IMR-90 (cell line): ENCODE measurements at places on chromosomes 1 and 21.

- peak; percentile 80 for DNase-seq
Observed at GRCh38 chr1:165637427-165637826, 6.4 kb downstream of the MGST3 start.

DNA sequence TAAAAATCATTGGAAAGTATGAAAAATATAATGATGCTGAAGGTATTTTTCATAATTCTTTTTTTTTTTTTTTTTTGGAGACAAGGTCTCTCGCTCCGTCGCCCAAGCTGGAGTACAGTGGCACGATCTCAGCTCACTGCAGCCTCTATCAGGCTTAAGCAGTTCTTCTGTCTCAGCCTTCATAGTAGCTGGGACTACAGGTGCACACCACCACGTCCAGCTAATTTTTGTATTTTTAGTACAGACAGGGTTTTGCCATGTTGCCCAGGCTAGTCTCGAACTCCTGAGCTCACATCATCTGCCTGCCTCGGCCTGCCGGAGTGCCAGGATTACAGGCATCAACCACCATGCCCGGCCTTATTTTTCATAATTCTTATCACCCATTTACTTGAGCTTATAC lies 13.3 kb downstream of the SMAP2 start:
- DNase-seq = no peak

DNA sequence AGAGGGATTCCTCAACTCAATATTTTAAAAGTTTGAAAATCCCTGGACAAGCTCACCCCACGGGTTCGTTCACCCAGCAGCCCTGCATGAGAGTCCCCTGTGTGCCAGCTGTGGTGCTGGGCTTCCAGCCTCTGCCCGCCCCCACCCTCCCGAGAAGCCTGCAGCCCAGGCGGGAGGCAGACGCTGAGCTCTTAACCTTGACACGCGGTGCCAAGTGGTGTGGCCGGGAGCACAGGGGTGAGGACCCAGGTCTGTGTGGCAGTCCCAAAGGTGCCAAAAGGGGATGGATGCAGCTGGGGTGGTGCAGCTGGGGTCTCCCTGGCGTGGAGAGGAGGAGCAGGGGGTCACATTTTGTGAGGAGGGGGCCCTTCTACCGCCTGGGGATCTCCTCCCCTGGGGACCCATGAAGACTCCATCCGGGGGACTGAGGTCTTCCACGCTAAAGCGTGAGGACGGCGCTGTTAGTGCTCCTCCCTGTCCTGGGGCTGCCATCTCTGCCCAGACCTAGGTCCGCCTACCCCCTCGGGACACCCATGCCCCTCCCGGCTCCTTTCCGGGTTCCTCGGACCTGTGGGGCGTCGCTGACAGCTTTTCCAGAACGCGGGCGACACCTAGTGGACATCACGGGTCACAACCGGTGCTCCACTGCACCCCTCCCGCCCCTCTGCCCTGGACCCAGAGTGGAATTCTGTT lies 12.9 kb downstream of the PLA2G2F start:
- peak; percentile 41 for DNase-seq

DNA sequence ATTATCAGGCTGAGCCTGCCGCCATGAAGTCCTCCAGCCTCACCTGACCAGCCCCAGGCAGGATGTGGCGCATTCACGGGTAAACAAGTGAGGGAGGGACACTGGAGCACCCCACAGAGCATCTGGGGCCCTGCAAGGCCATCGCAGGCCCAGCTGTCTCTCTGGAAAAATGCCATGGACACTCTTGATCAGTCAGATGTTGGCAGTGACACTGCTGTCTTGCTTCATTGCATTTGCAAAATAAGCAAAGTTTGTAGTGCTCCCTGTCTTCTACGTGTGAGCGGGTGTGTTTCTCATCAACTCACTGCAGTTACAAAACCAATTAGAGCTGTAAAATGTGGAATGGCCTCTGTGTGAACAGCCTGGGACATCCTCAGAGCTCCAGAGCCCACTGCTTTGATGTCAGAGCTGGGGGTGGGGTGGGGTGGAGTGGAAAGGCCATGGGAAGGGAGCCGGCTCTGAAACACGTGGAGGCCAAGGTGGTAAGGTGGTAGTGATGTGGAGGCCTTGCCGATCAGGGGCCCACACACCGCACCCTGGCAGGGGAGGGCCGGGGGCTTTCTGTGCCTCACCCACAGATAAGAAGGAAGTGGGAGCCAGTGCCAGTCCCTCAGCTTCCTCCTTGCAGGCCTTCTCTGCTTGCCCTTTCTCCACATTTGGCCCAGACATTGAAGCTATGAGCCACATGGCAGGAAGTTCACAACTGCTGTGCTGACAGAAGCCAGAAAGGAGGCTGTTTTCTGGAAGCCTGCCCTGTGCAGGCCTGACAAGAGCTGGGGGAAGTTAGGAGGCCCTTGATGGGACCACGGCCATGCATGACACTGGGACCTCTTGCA lies 254.9 kb downstream of the RHOU start:
- no peak for DNase-seq

GRCh38 chr1:23597635-23598388 lies 38.5 kb upstream of the ID3 start:
- no peak for DNase-seq

- peak; percentile 95 for DNase-seq
Observed at GRCh38 chr21:31335957-31336738, 7.9 kb downstream of the TIAM1 start.

GRCh38 chr1:150973836-150974579 lies 627 bp downstream of the CERS2 start:
- DNase-seq = no peak

DNA sequence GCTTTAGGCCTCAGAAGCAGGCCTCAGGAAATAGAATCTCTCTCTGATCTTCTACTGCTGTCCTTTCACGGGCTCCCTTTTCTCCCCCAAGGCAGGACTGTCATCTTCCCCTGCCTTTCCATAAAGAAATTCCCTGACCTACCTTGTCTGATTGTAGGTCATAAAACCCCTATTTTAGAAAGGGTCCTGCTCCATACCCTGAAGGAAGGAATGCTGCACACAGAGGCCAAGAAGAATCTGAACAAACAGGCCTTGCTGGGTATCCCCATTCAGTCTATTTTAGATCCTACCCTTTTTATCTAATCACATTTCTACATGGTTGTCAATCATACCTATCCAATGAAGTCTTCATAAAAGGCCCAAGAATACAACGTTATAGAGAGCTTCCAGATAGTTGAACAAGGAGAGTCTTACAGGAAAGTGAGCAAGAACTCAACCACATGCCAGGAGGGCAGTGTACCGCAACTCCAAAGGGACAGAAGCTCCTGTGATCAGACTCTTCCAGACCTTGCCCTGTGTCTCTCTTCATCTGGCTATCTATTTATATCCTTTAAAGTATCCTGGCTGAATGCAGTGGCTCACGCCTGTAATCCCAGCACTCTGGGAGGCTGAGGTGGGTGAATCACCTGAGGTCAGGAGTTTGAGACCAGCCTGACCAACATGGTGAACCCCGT lies 93.1 kb downstream of the SLC16A1 start:
- no peak for DNase-seq

- DNase-seq = no peak
Observed at GRCh38 chr1:76018045-76018444, 56.5 kb upstream of the ST6GALNAC3 start.

- DNase-seq = peak; percentile 45
Observed at GRCh38 chr21:26070822-26071425, 99.6 kb downstream of the APP start.

DNA sequence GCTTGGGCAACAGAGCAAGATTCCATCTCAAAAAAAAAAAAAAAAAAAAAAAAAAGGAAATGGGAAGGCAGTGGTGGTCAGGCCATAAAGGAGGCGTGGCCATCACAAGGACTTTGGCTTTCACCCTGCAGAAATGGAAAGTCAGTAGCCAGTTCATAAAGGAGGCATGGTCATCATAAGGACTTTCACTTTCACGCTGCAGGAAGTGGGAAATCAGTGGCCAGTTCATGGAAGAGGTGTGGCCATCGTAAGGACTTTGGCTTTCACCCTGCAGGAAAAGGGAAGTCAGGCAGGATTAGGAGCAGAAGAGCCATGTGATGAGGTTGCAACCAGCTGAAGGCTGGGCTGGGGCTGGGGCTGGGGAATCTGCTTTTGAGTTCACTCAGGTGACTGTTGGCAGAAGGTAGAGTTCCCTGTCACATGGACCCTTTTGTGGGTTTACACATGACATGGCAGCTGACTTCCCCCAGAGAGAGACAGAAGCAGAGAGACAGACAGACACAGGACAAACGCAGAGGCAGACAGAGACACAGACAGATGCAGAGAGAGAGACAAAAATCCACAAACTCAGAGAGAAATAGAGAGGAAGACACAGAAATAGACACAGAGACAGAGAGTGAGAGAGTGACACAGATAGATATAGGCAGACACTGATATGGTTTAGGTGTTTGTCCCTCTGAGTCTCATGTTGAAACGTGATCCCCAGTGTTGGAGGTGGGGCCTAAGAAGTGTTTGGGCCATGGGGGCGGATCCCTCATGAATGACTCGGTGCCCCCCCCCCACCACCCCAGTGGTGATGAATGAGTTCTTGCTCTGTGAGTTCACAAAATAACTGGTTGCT lies 263.9 kb upstream of the KAZN start:
- DNase-seq = no peak

DNA sequence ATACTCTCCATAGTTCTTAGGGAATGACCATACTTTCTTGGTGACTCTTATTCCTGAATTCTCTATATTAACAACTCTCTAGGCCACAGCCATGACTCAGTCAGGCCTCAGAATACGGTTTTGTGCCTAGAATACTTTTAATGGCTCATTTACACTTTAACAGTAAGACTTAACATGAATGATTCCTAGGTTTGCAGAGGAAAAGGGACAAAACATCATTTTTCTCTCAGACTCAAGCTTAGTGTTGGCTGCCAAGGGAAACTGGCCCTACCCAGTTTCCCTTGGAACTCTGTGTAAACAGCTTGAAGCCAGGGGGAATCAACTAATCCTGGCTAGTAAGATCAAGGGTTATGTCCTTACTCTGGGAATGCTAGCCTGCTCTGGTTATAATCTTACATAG lies 164.9 kb upstream of the PKN2 start:
- peak; percentile 49 for DNase-seq

GRCh38 chr1:245687636-245688535 lies 533.1 kb downstream of the KIF26B start:
- DNase-seq = no peak

GRCh38 chr1:205318231-205318991 lies 3.1 kb downstream of the NUAK2 start:
- DNase-seq = no peak

GRCh38 chr1:229238674-229239415 lies 32.1 kb upstream of the RAB4A start:
- DNase-seq = no peak

DNA sequence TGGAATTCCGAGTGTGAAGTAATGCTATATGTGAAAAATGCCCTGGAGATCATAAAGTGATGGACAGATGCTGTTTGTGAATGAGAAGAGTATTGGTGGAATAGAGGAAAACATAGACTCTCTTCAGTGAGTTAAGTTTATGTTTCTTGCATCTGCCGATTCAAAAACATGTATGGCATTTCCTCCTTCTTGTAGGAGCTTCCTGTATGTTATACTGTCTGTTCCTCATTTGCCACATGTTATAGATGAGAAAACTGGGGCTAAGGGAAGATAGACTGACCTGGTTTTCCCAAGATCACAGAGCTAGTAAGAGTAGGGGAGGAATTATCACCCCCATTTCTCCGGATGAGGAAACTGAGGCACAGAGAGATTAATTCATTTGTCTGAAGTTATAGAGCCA lies 41.1 kb upstream of the IL20 start:
- DNase-seq = peak; percentile 51

DNA sequence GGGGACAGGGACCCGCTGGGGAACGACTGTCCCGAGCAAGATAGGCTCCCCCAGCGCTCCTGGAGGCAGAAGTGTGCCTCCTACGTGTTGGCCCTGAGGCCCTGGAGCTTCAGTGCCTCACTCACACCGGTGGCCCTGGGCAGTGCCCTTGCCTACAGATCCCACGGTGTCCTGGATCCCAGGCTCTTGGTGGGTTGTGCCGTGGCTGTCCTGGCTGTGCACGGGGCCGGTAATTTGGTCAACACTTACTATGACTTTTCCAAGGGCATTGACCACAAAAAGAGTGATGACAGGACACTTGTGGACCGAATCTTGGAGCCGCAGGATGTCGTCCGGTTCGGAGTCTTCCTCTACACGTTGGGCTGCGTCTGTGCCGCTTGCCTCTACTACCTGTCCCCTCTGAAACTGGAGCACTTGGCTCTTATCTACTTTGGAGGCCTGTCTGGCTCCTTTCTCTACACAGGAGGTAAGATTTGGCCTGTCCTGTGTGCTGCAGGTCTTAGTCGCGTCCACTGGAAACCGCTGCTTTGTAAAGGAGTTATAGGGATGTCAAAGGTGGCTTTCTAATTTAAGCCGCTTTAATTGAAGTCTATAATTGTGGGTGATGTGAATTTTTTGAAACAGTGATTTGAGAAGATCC lies 717 bp downstream of the UBIAD1 start:
- no peak for DNase-seq

GRCh38 chr1:244863491-244864252 lies 671 bp downstream of the HNRNPU start:
- no peak for DNase-seq

GRCh38 chr1:32992489-32993323 lies 28.1 kb upstream of the RNF19B start:
- peak; percentile 95 for DNase-seq
